ENCODE measurements at places on chromosomes 3 and 15. TPM values are rescaled to one million over a fixed set of nuclear protein-coding genes. Genes with fewer than 3 reads are reported as not detected.

GRCh38 chr3:53828581-53828980, 17.6 kb downstream of the CHDH start:
- DNase-seq, result no peak

DNA sequence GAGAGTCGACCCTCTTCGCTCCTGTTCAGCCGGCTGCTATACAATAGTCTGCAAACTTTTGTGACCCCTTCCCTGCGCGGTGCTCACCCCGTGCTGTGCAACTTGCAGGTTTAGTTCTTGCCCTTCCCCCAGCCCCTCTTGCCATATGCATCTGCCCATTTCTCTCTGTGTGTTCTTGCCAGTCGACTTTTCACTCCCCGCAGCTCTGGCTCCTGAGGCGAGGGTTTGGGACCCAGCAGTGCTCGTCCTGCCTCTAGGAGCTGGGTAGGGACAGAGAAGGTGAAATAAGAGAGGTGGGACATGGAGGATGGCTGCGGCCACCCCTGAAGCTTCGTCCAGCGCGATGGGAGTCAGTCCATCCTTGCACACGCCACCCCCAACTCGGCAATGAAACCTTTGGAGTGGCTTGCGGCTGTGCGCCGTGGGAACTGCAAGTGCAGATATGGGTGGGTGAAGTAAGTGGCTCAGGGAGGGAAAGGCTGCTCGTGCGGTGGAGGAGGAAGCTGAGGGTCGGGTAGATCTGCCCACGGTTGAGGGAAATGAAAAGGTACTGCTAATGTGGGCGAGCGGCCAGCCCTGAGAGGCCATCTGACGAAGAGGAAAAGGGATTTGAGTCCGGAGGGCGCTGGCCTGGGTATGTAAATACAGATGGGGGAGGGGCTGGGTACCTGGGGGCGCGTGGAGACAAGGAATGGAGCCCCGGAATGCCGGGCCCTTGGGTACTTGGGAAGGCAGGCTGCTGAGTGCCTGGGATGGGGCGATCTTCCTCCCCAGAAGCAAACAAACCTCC, 1.0 kb downstream of the LRRC3B start:
- no peak for DNase-seq

The CIB2 gene
- 37.7 TPM for total RNA-seq

GRCh38 chr3:115359536-115359935, 212.4 kb upstream of the ZBTB20 start:
- DNase-seq, result no peak

DNA sequence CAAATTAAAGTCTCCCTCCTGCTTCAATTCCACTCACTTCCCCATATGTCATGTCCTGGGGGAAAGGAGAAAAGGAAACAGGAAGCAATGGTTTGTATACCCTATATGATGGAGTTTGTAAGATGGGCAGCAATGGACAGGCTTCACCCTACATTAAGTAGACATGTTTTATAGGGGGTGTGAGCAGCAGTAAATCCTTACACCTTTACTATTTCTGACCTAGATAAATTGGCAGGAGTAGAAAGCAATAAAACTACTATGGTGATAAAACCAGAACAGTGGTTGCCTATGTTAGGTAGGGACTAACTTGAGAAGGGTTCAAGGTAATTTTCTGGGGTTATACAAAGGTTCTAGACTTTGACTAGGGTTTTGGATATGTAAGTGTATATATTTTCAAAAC, 301.7 kb downstream of the GBE1 start:
- DNase-seq, result no peak

- no peak for DNase-seq
Observed at GRCh38 chr3:171230865-171231264, 204.3 kb upstream of the SLC2A2 start.

GRCh38 chr3:122662505-122662904, 18.1 kb upstream of the PARP14 start:
- no peak for DNase-seq

DNA sequence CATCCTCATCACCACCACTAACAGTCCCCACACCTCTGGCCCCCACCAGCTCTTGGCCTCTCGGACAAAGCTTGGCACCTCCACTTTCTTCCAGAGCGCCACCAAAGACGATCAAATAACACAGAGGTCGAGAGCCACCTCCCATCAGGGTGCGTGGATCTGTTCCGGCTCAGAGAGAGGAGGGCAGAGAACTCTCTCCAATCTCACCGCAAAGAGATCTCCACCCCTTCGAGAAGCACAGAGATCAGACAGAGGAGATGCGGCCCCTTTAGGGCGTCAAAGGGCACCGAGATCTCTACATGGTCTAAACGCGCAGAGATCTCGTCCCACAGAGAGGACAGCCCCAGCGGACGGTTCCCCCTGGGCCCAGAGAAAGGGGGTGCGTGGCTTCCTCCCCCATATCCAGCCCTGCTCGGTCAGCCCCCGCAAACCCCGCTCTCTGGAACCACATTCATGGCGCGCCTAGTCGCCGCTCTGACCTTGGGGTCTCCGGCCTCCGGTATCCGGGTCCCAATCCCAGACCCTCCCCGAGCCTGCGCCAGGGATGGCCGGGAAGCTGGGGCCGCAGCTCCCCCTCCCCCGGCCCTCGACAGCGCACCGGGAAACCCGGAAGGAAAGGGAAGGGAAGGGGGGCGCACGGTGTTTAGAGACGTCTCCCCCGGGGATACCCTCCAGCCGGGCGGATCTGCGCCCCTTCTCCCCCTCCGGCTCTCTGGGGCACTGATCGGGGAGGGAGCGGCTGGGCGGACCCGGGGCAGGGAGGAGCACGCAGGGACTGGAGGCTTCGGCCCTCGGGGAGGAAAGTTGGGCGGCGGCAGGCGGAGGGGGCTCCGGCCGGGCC, 608 bp downstream of the SCN5A start:
- no peak for DNase-seq

- no peak for DNase-seq
Observed at GRCh38 chr3:179299999-179300613, 22.7 kb upstream of the ZNF639 start.

DNA sequence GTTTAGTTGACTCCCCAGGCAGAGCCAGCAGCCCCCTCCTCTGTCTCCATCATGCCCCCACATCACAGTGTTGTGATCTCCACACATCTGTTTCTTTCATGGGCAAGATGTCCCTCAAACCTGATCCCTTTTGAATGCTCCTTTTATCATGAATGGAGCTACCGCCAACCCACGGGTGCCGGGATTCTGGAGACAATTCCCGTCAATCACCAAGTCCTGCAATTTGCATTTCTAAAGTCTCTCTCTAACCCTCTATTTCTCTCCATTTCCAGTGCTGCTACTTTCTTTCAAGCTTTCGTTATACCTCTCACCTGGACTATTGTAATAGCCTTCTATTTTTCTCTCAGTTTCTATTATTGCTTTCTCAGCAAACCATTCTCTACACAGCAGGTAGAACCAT, 89.7 kb upstream of the CCNL1 start:
- no peak for DNase-seq

DNA sequence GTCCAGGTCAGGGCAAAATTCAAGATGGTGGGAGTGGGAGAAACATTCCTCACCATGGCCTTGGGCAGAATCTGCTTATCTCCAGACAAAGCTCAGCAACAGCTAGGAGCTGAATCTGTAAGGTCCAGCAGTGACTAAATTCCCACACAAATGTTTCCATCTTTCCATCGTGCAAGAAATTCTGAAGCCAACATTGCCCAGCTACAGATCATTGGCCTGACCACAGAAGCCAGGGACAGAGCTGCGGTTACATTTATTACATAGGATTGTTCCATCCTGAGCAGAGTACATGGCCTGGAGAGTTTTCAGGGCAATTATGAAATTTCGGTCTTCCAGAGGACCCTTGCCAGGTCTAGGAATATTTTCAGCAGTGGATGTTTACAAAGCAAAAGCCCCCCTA, 100.3 kb downstream of the LIPC start:
- DNase-seq, result no peak

The NT5DC2 gene
- 389 TPM for total RNA-seq

DNA sequence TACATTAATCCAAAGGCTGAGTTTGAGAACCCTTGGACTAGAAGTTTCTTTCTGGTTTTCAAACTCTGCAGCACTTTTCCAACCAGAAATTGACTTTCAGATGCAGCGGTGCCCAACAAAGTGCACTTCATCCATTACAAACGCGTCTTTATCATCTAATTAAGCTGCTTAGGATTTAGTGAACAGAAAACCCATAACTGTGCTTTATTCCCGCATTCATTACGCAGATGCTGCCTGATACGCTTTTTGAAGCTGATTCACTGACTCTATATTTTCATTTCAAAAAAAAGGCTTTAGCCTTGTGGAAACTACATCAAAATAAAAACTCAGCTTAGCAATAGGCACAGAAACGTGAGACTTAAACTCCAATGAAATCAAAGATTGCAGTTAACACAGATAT, 69.8 kb upstream of the CTXND1 start:
- DNase-seq, result no peak

The ECE2 gene
- not detected for total RNA-seq

- no peak for DNase-seq
Observed at GRCh38 chr15:73389539-73389938, 20.8 kb upstream of the HCN4 start.

DNA sequence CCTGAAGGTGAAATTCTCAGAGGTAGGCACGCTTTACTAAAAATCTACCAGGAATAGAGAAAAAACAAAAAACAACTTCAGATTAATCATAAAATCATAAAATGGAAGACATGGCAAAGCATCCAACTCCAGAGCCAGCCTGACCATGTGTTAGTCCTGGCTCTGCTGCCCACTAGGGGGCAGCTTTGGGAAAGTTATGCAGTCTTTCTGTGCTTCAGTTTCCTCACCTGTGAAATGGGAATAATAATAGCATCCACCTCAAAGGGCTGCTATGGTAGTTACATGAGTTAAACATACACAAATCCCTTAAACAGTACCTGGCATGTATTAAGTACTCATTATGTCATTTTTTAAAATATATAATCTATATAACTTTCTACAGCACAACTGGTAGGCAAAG, 52.3 kb downstream of the WNT5A start:
- DNase-seq, result no peak

The OSTN gene
- 0.75 TPM for total RNA-seq

The AMOTL2 gene
- 55.6 TPM for total RNA-seq

- DNase-seq, result no peak
Observed at GRCh38 chr3:134849561-134849960, 54.5 kb downstream of the EPHB1 start.

GRCh38 chr3:122183893-122184590, 574 bp downstream of the CASR start:
- DNase-seq, result no peak

The GHSR gene
- total RNA-seq, result not detected
